Stimulated activated CD4-positive, alpha-beta T cell treated with anti-CD3 and anti-CD28 coated beads, Interleukin-1b, Interleukin-23, amount 100 ng/mL, for 24 hours (primary cell): ENCODE measurements at places on chromosomes 11 and 22.

GRCh38 chr11:12560362-12560761, 113.9 kb upstream of the TEAD1 start:
- DNase-seq = no peak

GRCh38 chr11:70539360-70540095, 141.2 kb downstream of the CTTN start:
- no peak for DNase-seq

DNA sequence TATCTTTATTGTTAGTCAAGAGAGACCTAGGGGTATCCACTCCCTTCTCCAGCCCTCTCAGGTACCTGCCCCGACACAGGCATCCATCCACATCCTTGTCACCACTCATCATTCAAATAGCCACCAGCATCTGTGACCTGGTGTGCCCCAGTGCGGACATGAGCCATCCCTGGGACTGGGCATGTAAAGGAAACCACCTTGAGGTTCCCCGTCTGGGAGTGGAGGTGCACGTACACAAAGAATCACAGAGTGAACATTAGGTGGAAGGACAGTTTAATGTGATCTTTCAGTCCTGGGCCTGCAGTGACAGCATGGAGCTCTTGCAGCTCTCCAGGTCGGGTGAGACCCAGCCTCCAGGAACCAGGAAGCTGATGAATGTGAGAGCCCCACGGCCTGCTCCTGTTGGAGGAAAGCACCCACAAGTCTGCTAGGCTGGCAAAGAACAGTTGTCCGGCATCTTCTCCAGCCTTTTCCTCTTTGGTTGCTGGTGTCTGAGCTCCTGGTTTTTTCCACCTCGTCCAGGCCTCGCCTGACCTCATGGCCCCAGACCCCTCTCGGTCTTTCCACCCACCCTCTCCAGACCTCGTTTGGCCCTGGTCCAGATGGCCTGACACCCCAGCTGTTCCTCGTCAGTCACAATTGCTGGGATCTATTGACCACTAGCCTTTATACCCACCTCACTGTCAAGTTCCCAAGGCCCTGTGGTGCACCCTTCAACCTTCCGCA, 16.5 kb downstream of the PSMD13 start:
- no peak for DNase-seq

DNA sequence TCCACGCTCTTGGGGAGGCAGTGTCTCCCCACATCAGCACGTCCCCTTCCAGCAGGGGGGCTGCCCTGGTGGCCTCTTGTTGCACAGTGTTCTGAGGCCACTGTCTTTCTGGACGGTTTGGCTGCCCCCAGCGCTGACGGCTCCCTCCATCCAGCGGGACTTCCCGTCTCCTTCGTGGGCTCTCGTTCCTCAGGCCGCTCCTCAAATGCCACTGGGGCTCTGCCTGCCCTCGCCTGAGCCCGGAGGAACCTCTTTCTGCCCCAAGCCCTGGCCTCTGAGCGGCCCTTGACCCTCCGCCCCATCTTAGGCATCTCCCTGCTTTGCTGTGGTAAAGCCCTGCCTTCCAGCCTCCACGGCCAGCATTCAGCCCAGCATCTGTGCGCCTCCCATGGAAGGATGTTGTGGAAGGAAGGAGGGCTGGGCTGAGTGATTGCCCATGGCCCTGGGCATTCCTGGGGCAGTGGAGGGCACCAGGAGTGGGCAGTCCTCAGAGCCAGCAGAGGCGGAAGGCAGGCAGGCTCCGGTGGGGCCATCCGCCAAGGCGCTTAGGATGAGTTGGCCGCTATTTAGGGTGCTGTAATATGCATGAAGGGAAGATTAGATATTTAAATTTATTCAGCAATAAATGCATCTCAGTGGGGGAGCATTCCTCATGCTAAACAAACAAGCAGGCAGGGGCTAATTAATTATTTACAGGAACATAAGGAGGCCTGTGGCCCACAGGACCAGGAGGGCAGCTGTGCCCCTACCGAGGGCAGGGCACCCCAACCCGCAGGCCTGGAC, 17.8 kb downstream of the OTUB1 start:
- DNase-seq = no peak

DNA sequence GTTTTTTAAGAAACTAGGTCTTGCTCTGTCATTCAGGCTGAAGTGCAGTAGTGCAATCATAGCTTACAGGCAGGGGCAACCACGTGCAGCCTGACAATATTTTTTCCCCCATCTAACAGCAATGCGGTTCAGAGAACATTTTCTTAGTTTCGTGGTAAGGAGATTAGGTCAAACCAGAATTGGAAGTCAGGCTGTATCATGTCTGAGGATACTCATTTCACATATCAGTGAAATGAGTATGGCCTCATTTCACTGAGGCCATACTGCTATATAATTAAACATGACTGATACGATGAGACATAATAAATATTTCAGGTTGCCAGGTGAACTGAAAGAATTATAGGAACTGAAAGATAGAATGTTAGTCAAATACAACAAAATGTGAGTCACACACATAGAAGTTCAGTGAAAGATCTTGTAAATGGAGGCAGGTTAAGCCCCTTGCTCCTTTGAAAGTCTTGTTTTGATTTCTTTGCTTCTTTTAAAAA, 32.5 kb upstream of the IZUMO1R start:
- DNase-seq = no peak

GRCh38 chr11:44711113-44711786, 15.5 kb upstream of the TSPAN18 start:
- DNase-seq = no peak

GRCh38 chr22:22565981-22566380, 6.9 kb upstream of the PRAME start:
- DNase-seq = no peak
